CD4-positive, CD25-positive, alpha-beta regulatory T cell (primary cell): ENCODE measurements at places on chromosomes 2 and 18. TPM values are rescaled to one million over a fixed set of nuclear protein-coding genes. Genes with fewer than 3 reads are reported as not detected.
A peak's percentile ranks its signal among the peaks of the same experiment; 100 is the strongest.

DNA sequence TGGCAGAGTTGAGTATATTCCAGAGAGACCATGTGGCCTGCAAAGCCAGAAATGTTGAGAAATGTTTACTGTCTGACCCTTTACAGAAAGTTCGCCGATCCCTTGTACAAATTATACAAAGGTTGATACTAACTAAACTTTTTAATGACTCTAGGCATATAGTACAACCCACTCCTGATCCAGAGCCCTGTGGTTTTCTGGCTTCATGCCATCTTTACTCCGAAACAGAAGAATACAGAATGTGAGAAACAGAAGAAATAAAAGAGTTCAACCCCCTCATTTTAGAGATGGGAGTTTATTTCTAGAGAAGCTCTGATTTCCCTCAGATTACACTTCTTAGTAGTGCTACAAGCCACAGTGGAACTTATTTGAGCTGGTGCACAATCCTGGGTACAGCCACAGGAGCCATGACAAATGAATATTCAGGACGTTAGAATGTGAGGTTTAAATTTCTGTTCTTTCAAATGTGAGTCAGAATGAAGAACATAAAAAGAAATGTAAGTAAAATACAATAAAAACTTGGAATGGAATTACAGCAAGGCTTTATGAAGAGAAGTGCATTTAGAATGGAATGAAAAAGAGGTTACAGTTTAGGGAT lies 38.0 kb upstream of the SMCHD1 start:
- no peak overlapping the region for H3K4me3 ChIP-seq
- H3K27ac ChIP-seq: no peak overlapping the region
- peaks cover 2% of the 10 kb centered on the region for H3K36me3 ChIP-seq
- no peaks in the 10 kb centered on the region for H3K27me3 ChIP-seq

GRCh38 chr18:21145371-21145770 lies 33.8 kb upstream of the ROCK1 start:
- DNase-seq: no peak
- H3K36me3 ChIP-seq: no peaks in the 10 kb centered on the region
- no peak overlapping the region for H3K4me3 ChIP-seq
- no peaks in the 10 kb centered on the region for H3K4me1 ChIP-seq

Gene PSMA8
- 0.30 TPM for total RNA-seq

- no peak overlapping the region for H3K4me3 ChIP-seq
- no peaks in the 10 kb centered on the region for H3K4me1 ChIP-seq
- no peaks in the 10 kb centered on the region for H3K27me3 ChIP-seq
- H3K27ac ChIP-seq: no peak overlapping the region
- H3K36me3 ChIP-seq: no peaks in the 10 kb centered on the region
Measured at GRCh38 chr2:29033656-29034055, 40.7 kb downstream of the PCARE start.

Gene RAD51AP2
- not detected for total RNA-seq

DNA sequence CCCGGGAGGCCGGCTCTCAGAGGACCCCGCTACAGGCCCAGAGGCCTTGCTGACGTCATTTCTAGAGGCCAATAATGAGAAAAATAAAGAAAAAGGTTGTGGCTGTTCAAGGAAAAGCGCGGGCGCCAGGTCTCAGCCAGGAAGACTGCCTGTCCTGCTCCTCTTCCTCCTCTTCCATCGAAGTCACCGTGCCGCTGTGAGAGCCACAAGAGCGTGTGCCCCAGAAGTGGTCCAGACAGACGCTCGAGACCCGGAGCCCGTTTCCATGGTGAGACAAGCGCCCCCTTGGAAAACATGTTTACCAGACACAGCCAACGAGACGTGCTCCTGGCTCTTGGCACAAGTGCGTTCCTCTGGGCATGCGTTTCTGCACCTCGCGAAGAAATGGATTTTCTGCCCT lies 210.5 kb downstream of the HDAC4 start:
- no peaks in the 10 kb centered on the region for H3K27me3 ChIP-seq
- peaks cover 50% of the 10 kb centered on the region for H3K36me3 ChIP-seq
- no peaks in the 10 kb centered on the region for H3K4me1 ChIP-seq
- no peak overlapping the region for H3K27ac ChIP-seq

DNA sequence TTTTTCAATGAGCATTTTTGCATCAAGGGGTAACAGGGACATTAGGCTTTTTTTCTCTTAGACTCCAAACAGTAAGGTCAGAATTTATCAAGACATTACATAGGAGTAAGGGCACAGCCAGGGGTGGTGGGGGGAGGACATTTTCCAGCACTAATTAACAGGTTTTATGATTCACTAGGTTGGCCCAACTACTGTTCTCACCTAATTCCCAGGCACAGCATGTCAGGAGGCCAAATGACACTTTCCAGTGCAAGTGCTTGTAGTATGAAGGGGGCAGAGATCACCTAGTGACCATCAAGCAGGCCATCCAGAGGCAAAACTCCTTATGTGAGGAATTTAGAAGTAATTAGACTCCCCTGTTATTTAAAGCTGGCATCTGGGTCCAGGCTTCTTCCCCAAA lies 3.9 kb upstream of the MBD2 start:
- H3K4me1 ChIP-seq: peaks cover 11% of the 10 kb centered on the region
- no peak for DNase-seq
- no peaks in the 10 kb centered on the region for H3K27me3 ChIP-seq

DNA sequence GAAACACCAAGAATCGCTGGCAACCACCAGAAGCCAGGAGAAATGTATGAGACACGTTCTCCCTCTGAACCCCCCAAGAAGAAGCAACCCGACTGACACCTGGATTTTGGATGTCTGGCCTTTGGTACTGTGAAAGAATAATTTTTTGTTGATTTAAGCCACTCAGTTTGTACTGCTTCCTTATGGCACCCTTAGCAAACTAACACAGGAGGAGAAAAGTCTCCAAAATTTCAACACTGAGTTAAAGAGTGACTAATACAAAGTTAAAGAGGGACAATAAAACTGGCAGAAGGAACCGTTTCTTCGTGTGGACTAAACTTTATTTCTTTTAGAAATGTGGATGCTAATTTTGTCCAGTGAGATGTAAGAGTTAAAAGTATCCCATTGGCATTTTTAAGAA lies 660.9 kb upstream of the LINC00305 start:
- H3K36me3 ChIP-seq: no peaks in the 10 kb centered on the region
- no peaks in the 10 kb centered on the region for H3K4me1 ChIP-seq
- H3K27me3 ChIP-seq: no peaks in the 10 kb centered on the region
- H3K4me3 ChIP-seq: no peak overlapping the region

Gene LRP1B
- not detected for total RNA-seq

Gene IL18RAP
- 0.44 TPM for total RNA-seq

- H3K4me3 ChIP-seq: no peak overlapping the region
- peaks cover 12% of the 10 kb centered on the region for H3K36me3 ChIP-seq
- no peaks in the 10 kb centered on the region for H3K27me3 ChIP-seq
- no peak overlapping the region for H3K27ac ChIP-seq
- no peak for DNase-seq
- peaks cover 48% of the 10 kb centered on the region for H3K4me1 ChIP-seq
Measured at GRCh38 chr2:95046371-95047112, 21.0 kb downstream of the MAL start.

GRCh38 chr2:43226558-43226954 lies at the start of gene ZFP36L2:
Gene ZFP36L2, minus strand, starts transcription at chr2:43226606. Its CDS starts 291 bp downstream, at chr2:43226315.
- peak; percentile 96 for DNase-seq
- no peaks in the 10 kb centered on the region for H3K27me3 ChIP-seq
- peaks cover 48% of the 10 kb centered on the region for H3K36me3 ChIP-seq
- peaks cover 46% of the 10 kb centered on the region for H3K4me1 ChIP-seq
- H3K4me3 ChIP-seq: peak within 1 kb of the TSS; percentile 75

DNA sequence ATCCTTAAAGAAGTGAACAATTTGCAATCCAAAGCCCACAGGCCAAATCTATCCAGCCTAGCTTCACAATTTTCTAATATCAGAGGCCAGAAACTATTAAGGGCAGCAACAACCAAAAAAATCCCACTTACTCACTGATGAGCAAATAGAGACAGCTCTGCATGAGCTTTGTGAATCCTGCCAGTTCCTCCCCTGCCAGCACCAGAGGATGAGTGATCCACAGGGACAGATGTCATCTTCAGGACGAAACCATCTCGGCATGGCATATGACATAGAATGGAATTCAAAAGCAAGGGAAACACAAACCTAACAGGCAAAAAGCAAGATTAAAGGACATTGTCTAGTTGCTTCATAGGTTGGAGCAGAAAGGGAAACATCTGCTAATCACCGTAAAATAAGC lies 2.2 kb upstream of the DSC2 start:
- H3K27ac ChIP-seq: no peak overlapping the region
- no peaks in the 10 kb centered on the region for H3K4me1 ChIP-seq
- no peaks in the 10 kb centered on the region for H3K36me3 ChIP-seq
- H3K27me3 ChIP-seq: no peaks in the 10 kb centered on the region

- no peaks in the 10 kb centered on the region for H3K27me3 ChIP-seq
- DNase-seq: no peak
- no peak overlapping the region for H3K4me3 ChIP-seq
- no peak overlapping the region for H3K27ac ChIP-seq
- H3K36me3 ChIP-seq: no peaks in the 10 kb centered on the region
Measured at GRCh38 chr2:168573128-168573903, 117.2 kb downstream of the CERS6 start.

GRCh38 chr2:105734762-105735538 lies 9.8 kb upstream of the NCK2 start:
- peaks cover 56% of the 10 kb centered on the region for H3K4me1 ChIP-seq
- no peaks in the 10 kb centered on the region for H3K27me3 ChIP-seq
- no peak for DNase-seq
- H3K27ac ChIP-seq: no peak overlapping the region
- peak overlapping the region; percentile 12 for H3K4me3 ChIP-seq

Gene NDC80
- 20.3 TPM for total RNA-seq

Gene MREG
- 10.8 TPM for total RNA-seq

DNA sequence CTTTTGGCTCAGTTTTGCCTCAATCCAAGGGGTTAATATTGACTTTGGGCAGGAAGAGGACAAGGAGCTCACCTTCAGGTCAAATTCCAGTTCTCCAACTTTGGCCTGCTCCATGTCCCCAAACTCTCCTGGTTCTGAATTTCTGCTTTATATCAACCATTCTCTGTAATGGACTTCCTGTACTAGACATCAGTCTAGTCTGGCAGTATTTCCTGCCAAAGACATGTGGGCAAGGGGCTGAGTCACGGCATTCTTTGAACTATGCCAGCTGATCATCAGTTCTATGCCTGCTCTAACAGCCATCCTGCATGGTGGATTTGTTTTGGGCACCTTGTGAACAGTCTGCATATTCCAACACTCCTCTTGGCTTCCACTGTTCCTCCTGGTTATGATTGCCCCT lies 199.4 kb downstream of the ZEB2 start:
- H3K27me3 ChIP-seq: no peaks in the 10 kb centered on the region
- peaks cover 19% of the 10 kb centered on the region for H3K4me1 ChIP-seq
- no peaks in the 10 kb centered on the region for H3K36me3 ChIP-seq
- DNase-seq: peak; percentile 70
- no peak overlapping the region for H3K27ac ChIP-seq
- H3K4me3 ChIP-seq: peak overlapping the region; percentile 57

Gene SLC4A3
- total RNA-seq: not detected

DNA sequence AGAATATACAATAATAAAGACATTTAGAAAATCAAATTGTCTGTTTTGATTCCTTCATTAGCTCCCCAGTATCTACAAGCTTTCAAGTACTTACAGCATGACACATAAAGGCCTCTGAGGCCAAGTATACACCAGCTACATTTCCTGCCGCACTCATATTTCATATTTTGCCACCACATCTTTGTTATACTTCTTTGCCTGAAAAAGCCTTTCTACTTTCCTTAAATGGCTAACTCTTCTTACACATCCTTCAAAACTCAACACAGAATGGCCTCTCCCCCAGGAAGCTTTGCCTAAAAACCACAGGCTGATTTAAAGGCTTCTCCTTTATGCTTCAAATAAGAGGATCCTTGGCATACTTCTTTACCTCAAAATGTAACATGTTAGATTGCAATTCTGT lies 4.5 kb downstream of the STK17B start:
- peak overlapping the region; percentile 100 for H3K4me3 ChIP-seq
- no peaks in the 10 kb centered on the region for H3K27me3 ChIP-seq
- peaks cover 53% of the 10 kb centered on the region for H3K4me1 ChIP-seq
- peak overlapping the region; percentile 95 for H3K27ac ChIP-seq

DNA sequence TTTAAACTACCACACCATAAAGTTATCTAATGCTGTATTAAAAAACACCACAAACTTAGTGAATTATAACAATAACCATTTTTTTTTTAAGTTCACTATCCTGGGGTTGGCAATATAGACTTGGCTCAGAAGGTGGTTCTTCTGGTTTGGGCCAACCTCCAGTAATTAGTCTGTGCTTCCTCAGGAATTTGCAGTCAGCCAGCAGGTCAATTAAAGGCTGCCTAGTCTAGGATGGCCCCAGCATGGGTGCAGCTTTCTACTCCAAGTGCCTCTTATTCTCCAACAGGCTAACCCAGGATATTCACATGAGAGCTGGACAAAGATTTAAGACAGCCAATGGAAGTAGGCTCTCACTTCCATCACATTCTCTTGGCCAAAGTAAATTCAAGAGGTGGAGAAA lies 379.1 kb upstream of the FIGN start:
- H3K4me3 ChIP-seq: no peak overlapping the region
- H3K4me1 ChIP-seq: no peaks in the 10 kb centered on the region

GRCh38 chr2:106789185-106789584 lies 96.8 kb downstream of the ST6GAL2 start:
- H3K4me3 ChIP-seq: no peak overlapping the region
- no peaks in the 10 kb centered on the region for H3K36me3 ChIP-seq
- peak; percentile 2 for DNase-seq
- no peaks in the 10 kb centered on the region for H3K4me1 ChIP-seq
- H3K27me3 ChIP-seq: no peaks in the 10 kb centered on the region

Gene EXOC6B
- 20.8 TPM for total RNA-seq

- no peaks in the 10 kb centered on the region for H3K36me3 ChIP-seq
- H3K4me3 ChIP-seq: no peak overlapping the region
- peaks cover 25% of the 10 kb centered on the region for H3K27me3 ChIP-seq
- peaks cover 2% of the 10 kb centered on the region for H3K4me1 ChIP-seq
Measured at GRCh38 chr18:50313031-50313607, 25.6 kb upstream of the CXXC1 start.

DNA sequence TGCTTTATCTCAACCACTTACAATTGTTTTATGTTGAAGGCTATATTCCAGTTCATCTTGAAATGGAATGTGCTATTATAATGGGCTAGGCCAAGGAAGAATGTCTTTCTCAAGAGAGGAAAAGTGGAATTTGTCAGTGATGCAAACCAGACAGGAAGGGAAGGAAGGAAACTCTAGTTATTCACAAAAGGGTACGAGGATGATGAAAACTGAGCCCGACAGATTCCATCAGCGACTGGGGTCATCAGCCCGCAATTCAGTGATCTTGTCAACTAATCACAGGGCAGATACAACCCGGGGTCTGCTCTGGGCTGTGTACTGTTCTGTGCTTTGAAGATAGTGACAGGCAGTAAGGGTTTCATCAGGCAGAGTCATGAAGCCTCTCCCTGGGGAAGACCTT lies 23.4 kb upstream of the LYPD6 start:
- H3K4me1 ChIP-seq: no peaks in the 10 kb centered on the region
- no peaks in the 10 kb centered on the region for H3K27me3 ChIP-seq
- H3K27ac ChIP-seq: no peak overlapping the region
- H3K4me3 ChIP-seq: no peak overlapping the region

- no peaks in the 10 kb centered on the region for H3K36me3 ChIP-seq
- no peaks in the 10 kb centered on the region for H3K4me1 ChIP-seq
- no peak for DNase-seq
- no peak overlapping the region for H3K4me3 ChIP-seq
Measured at GRCh38 chr2:99825630-99826029, 316.8 kb downstream of the AFF3 start.
